Ecto neural progenitor cell (in vitro differentiated cells): ENCODE measurements at places on chromosomes 13 and 19.

DNA sequence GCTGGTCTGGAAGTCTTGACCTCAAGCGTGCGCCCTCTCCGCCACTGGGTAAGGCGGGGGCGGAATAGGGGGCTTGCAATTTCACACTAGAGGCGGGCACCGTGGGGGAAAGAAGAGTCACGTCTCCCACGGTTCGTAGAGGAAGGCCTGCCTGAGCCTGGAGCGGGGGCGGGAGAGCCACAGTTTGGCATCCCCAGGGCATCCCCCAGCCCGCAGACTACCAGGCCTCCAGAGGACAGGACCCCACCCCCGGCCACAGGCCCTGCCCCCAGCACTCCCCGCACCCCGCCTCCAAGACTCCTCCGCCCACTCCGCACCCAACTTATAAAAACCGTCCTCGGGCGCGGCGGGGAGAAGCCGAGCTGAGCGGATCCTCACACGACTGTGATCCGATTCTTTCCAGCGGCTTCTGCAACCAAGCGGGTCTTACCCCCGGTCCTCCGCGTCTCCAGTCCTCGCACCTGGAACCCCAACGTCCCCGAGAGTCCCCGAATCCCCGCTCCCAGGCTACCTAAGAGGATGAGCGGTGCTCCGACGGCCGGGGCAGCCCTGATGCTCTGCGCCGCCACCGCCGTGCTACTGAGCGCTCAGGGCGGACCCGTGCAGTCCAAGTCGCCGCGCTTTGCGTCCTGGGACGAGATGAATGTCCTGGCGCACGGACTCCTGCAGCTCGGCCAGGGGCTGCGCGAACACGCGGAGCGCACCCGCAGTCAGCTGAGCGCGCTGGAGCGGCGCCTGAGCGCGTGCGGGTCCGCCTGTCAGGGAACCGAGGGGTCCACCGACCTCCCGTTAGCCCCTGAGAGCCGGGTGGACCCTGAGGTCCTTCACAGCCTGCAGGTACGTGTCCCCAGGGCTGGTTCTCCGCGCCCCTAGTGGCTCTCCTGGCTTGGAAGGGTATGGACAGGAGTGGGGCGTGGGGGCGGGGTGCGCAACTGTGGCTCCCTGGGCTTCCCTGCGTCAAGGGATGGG lies at the start of gene ANGPTL4:
Gene ANGPTL4, plus strand, starts transcription at position 353 of the 969 bp plus-strand sequence. Its CDS starts 167 bp downstream, at position 520.
- peak; percentile 76 for DNase-seq

DNA sequence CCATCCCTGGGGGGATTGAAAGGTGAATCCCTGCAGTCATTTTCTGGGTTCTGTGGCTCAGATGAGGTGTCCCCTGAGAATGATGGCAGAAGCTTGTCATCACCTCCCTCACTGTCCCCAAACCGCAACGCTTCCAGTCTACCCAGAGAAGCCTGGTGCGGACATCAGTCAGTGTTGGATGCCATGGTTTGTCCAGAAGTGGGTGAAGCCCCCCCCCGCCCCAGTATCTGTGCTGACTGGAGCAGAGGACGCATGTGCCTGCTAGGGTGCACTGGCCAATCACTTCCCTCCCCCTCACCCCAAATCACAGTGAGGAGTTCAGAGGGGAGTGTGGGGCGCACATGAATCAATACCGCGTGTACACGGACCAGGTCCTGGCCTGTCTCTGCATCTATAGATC lies 150.5 kb downstream of the TEX29 start:
- no peak for DNase-seq

GRCh38 chr13:37412241-37412921 lies 186.2 kb downstream of the POSTN start:
- no peak for DNase-seq

DNA sequence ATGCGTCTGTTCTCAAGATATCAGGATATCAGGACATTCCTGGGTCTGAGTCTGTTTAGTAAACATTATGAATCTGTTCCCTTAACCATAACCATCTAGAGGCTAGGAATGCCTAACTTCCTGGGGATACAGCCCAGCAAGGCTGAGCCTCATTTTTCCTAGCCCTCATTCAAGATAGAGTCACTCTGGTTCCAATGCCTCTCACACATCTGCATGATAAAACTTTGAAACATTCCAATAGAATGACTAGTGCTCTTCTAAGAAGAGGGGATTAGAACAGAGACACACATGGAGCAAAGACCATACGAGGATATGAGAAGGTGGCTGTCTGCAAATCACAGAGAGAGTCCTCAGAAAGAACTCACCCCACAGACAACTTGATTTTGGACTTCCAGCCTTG lies 20.6 kb upstream of the CABP5 start:
- DNase-seq, result no peak

DNA sequence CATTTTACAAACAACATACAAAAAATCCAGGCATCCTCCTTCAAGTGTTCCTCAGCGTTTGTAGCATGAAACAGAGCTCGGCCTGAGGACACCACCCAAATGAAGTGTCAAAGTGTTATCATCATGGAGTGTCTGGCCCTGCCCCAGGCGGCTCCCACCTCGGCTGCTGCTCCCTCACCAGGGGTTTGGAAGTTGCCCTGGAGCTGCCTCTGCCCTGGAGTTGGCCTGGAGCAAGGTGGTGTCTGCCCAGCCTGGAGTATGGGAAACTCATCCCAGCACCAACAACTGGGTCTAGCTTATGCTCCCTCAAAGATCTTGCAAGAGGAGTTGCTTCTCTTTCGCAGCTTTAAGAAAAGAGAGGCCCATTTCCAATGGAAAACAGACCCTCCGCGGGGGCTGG lies 120.4 kb downstream of the FOXO1 start:
- no peak for DNase-seq

GRCh38 chr13:32407854-32408253 lies 20.1 kb downstream of the N4BP2L1 start:
- DNase-seq, result no peak

DNA sequence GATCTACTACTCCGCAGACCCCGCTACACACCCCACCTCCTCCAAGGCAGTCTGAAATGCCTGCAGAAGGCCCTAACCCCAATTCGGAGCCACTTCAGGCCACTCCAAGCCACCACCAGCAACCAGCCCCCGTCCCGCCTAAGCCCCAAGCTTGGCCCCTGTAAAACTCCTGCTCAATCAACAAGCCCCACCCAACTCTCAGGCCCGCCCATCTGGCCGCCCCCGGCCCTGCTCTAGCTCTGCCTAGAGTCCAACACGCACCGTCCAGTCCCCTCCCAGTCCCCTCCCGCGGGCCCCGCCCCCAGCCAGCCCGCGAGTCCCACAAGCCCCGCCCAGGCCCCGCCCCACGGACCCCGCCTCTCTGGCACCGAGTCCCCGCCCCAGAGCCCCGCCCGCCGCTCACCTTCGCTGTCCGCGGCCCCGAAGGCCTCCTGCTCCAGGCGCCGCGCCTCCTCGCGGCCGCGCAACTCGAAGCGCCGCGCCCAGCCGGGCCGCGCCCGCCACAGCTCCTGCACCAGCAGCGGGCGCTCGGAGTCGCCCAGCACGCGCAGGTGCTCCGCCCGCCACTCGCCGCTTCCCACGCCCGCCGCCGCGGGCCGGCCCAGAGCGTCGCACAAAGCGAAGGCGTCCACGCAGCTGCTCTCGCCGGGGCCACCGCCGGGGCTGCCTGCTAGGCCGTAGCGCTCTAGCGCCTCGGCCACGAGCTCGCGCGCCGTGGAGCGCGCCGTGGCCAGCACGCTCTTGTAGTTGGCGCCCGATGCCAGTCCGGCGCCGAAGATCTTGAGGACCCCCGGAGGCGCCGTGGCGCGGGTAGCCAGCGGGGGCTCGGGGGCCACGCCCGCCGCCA lies 1.6 kb downstream of the RASIP1 start:
- DNase-seq, result peak; percentile 100

DNA sequence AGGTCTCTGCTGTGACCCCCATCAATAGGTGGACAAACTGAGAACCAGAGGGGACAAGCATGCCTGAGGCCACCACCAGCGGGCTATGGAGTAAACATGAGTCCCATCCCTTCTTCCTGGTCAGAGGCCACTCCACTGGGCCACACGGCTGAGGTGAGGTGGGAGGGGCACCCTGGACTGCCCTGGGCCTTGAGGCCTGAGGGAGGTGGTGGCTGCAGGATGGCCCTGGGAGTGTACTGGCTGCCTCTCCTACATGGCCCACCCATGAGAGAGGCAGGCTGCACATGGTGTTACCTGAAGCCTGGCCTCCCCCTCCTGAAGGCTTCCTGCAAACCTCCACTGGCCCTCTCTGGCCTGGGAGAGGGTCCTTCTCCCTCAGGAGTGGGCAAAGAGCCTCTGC lies 222.4 kb downstream of the TUBA3C start:
- DNase-seq, result no peak

DNA sequence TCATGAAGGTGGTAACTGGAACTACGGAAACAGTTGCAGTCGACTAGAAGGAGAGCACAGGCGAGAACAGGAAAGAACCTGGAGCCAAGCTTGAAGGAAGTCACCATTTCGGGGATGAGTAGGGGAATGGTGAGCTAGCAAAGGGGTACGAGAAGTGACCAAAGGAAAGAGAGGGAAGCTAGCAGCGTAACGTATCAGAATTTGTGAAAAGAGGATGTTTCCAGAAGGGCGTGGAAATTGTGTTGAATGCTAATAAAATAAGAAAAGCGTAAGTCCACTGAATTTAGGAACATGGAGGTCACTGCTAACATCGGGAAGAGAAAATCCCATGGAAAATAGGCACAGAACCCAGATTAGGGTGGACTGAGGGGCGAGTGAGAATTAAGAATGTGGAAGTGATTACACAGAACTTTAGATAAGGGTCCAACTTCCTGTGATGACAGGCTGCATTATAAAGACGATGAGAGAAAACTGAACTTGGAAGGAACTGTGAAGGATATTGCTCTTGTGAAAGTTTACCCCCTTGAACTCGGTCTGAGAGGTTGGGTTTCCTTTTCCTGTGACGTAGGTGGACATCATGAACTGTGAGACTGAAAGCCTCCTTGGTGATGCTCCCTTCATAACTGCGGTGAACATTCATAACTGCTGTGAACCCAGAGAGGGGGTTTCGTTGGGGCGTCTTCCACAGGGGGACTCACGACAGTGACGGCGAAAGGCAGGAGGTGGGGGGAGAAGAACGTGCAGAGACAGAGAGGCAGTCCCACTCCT lies 2.0 kb upstream of the FFAR2 start:
- DNase-seq, result no peak

GRCh38 chr19:19068659-19069654 lies 5.2 kb downstream of the SLC25A42 start:
- no peak for DNase-seq

- DNase-seq, result no peak
Measured at GRCh38 chr13:77696006-77696878, 1.2 kb upstream of the SLAIN1 start.

- DNase-seq, result no peak
Measured at GRCh38 chr19:29268721-29269393, 55.9 kb upstream of the UQCRFS1 start.

DNA sequence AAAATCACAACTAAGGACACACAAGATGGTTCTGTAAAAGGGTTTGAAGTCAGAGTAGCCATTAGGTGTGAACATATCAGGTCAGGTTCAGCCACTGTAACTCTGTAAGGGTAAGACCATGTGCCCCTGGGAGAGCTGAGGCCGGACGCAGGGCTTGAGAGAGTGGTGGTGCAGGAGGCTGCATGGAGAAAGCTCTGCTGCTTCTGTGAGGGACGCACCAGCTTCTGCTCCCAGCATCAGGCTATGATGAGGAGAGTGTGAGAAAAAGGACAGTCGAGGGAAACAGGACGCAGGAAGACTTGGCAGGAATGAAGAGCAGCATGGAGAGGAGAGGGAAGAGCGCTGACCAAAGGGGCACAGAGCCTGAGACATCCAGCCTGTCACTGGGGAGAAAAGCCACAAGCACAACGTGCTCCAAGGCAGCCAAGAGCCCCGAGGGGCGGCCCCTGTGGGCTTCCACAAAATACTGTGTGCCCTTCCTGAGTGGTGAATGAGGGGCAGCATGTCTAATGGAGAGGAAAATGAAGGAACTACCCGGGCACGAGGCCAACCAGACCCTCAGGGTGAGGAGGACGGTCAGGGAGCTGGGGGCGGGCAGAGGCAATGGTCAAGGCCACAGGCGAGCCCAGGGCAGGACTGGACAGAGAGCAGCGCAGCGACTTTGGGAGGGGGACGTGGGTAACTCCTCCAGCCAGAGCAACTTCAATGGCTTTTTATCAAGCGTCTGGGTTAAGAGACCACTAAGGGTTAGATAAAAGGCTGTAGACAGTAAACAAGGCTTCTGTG lies 107.7 kb downstream of the COL4A1 start:
- no peak for DNase-seq

DNA sequence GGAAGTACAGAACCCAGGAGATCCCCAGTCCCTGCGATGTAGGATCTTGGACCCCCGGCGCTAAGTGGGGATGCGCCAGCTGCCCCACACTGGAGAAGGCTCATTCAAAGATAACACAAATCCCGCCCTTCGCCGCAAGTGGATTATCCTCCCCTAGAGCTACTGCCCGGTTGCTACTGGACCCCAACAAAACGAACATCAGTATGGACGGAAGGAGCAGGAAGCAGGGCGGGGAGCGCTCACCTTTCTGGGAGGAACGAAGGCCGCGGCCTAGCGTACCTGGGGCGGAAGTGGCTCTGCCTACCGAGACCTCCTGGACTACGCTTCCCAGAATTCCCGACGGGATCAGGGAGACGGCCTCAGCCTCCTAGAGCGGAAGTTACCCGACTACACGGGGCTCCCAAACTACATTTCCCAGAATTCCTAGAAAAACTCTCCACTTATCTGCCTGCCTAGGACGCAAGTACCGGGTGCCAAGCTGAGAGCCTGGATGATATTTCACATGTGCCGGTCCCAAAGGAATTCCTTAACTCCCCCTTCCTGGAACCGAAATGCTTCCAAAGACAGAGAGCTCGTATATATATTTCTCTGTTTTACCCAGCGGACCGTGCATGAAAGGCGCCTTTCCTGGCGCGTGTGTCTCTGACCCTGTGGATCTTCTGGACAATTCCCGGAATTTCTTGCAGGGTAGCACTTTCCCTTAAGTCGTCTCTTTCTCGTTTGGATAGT lies at the start of gene ZNF112:
Gene ZNF112, minus strand, starts transcription at position 298 of the 729 bp plus-strand sequence. CDS start 16,141 bp downstream, outside the sequence.
- DNase-seq, result peak; percentile 85

DNA sequence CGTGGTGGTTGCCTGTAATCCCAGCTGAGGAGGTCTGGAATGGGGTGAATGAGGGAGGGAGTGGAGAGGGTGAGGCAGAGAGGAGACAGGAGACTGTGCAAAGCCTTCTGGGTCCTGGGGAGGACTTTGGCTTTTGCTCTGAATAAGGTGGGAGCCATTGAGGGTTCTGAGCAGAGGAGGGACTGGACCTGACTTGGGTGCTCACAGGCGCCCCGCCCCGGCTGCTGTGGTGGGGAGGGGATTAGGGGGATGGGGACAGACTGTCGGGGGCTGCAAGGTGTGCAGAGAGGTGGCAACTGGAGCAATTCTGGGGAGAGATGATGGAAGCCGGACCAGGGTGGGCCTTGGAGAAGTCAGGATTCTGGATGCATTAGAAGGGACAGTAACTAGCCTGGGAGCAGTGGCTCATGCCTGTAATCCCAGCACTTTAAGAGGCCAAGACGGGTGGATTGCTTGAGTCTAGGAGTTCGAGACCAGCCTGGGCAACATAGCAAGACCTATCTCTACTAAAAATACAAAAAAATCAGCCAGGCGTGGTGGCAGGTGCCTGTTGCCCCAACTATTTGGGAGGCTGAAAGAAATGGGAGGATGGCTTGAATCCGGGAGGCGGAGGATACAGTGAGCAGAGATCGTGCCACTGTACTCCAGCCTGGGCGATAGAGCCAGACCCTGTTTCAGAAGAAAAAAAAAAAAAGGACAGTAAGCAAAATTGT lies 16.1 kb upstream of the NANOS3 start:
- DNase-seq, result no peak
